ENCODE measurements at places on chromosomes 12 and 14.

DNA sequence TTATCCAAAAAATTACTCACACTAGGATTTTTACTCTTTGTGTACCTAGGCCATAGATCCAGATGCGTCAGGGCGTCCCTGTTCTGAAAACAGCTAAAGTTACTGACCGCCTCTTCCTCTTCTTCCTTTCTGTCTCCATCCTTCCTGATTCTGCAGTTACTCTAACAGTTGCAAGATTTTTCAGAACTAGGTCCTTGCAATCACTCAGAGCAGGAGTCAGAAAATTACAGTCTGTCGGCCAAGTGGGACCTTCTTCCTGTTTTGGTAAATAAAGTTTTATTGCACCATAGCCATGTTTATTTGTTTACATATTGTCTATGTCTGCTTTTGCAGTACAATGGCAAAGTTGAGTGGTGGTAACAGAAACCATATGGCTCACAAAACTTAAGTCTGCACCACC lies 25.6 kb upstream of the FGF6 start:
- ATAC-seq, result no peak

DNA sequence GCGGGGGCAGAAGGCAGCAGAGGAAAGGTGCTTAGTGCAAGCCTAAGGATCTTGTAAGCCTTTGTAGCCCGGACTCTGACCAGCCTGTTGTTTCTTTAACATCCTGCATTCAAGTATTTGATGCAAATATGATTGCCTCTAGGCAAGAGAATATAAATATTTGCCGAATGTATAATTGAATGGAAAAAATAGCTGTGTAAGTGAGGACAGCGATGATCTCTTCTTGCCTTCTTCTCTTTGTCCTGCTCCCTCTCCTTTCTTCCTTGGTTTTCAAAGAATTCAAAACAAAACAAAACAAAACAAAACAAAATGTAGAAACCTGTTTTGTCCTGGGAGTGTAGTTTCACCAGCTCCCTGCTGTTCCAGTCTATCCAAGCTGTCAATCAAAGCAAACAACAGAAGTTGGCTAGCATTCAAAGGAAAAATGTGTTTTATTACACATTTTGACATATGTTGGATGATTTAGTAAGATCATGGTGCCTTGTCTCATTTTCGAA lies 74.9 kb upstream of the CPM start:
- ATAC-seq, result no peak

DNA sequence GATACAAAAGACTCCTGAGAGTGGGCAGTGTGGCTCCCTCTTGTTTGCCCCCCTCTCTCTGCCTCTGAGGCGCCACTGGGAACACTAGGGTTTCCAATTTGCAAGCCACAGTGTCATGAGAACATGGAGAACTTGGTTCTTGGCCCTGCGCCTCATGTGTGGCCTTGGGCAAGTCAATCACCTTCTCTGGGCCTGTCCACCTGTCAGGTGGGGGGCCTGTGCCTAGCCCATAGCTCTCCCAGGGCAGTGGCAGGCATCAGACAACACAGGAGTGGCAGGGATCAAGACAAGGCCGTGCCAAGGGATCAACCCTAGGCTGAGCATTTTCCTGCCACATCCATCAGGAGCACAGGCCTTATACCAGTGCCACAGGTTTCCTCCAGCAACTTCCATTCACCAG lies 185.3 kb downstream of the CALM1 start:
- ATAC-seq, result no peak

DNA sequence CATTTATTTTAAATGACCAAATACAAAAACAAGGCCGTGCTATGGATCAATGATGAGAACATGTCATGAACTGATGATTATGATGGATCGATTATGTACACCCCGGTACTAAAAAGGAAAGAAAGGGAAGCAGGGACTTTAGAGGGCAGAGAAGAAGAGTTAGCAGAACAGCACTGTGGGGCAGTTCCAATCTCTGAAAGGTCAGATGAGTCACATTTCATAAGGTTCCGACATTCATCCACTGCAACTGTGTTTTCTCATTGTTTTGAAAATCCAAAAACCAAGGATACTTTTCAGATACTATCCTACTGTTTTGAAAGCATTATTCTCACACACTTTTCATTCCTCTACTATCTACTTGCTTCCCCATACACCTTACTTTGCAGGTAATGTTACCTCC lies 169.3 kb downstream of the STXBP6 start:
- ATAC-seq, result no peak

GRCh38 chr12:115232455-115233156 lies 548.6 kb upstream of the TBX3 start:
- ATAC-seq, result no peak

All from activated CD4-positive, CD25-positive, alpha-beta regulatory T cell treated with anti-CD3 and anti-CD28 coated beads, Interleukin-2, amount 50 U/mL, for 24 hours (primary cell).